ENCODE measurements at places on chromosomes 13 and 19.

- DNase-seq: no peak
Measured at GRCh38 chr19:7393939-7394730, 45.4 kb downstream of the ARHGEF18 start.

GRCh38 chr19:38537071-38537936, 80.4 kb downstream of the MAP4K1 start:
- DNase-seq: no peak

GRCh38 chr19:9586764-9587163, 2.5 kb upstream of the ZNF121 start:
- no peak for DNase-seq

DNA sequence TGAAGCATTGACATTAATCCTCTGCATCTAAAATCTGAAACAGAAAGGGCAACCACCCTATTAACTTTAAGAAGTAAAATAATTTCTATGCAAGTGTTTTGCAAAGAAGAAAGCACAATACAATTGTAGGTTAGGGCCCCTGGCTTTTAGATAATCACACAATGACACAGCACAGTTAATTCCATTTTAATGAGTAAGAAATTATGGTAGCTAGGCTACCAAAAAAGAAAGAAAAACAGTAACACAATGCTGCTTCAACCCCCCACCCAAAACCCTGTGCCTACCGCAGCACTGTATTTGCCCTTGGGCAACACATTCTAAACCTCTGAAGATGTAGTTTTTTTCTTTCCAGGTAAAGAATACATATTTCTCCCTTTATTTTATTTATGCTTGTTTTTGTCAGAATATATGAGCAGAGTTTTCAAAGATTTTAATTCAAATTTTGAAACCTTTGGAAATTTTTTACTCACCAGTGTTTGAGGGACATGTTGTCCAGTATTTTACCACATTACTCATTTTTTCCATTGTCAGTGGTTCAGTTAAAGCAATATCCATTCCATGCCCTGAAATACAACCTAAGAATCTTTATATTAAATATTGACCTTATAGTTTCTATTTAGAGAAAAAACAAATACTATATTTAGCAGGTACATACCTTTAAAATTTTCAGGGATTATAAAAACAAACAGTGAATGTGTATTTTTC, 21.1 kb downstream of the SOHLH2 start:
- no peak for DNase-seq

DNA sequence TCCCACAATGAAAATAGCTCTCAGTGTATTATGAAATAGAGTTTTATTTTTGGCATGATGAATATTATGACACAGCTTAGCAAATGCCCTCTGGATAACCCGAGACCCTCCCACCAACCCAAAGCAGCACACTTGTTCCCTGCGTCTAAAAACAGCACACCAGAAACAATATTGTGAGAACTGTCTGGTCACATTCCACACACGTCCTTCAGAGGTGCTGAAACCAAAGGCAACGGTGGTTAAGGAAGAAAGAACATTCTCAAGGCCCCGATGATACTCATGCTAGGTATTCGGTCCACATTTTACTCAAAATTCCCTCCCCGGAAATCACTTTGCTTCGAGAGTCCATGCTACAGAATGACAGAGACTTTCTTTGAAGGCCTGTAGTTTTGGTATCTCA, 156.7 kb downstream of the SLC7A1 start:
- DNase-seq: no peak

- no peak for DNase-seq
Measured at GRCh38 chr13:29847501-29847983, 2.9 kb downstream of the UBL3 start.

- no peak for DNase-seq
Measured at GRCh38 chr13:24624801-24625231, 55.4 kb upstream of the ATP12A start.

- DNase-seq: no peak
Measured at GRCh38 chr19:48248081-48248833, 7.5 kb downstream of the CARD8 start.

GRCh38 chr13:52446265-52446664, 4.2 kb downstream of the VPS36 start:
- no peak for DNase-seq

- DNase-seq: no peak
Measured at GRCh38 chr13:24202215-24202614, 41.7 kb downstream of the SPATA13 start.

- DNase-seq: no peak
Measured at GRCh38 chr19:35519291-35519690, 5.8 kb upstream of the DMKN start.

GRCh38 chr19:3190921-3191805, 5.4 kb downstream of the NCLN start:
- no peak for DNase-seq

DNA sequence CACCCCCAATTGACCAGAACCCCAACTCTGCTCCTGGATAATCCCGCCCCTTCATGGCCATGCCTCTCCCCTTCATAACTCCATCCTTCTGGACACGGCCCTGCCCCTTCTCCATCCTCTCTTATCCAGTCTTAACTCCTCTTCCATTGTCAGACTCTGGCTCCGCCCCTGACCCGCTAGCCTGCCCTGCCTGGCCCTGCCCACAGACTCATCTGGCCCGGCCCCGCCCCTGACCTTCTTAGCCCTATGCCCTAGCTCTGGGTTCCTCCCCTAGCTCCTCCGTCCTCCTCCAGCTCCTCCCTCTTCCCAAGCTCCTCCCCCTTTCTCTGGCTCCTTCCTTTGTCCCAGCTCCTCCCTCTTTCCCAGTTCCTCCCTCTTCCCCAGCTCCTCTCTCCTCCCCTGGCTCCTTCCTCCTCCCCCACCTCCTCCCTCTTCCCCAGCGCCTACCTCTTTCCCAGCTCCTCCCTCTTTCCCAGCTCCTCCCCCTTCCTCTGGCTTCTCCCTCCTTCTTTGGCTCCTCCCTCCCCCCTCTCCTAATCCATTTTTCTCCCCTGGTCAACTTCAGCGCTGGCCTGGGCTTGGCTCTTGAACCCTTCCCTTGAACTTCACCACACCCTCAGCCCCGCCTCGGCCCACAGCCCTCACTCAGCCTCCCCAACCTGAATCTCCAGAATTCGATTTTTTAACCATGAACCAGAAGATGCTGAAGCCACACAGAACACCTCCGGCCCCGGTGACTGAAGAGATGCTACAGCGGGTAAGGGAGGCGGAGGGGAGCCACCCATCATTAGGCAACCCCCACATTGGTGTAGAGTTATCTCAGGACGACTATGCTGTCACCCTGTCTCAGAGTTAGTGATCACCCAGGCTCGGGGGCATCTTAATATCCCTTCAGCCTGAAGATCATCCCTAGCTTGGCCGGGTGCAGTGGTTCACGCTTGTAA, 9.2 kb upstream of the ZNF358 start:
- DNase-seq: no peak

DNA sequence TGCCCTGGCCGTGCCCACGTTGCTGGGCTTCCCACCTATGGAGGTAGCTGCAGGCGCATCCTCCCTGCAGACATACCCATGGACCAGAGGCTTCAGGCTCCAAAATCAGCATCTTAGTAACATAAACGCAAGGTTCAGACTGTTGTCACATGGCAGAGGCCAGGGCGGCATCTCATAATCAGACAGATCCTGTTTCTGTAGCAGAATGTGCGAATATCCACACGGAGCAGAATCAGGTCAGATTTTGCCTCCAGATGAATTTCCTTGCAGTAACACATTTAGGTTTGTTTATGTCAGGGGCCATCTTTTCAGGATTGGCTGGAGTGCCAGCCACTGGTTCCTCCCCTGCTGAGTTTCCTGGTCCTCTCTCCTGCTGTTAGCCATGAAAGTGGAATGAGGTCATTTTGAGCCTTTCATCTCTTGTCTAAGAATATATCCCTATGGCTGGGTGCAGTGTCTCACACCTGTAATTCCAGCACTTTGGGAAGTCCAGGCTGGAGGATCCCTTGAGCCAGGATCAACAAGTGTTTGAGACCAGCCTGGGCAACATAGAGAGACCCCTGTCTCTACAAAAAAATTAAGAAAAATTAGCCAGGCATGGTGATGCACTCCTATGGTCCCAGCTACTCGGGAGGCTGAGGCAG, 20.5 kb downstream of the SMARCA4 start:
- no peak for DNase-seq

GRCh38 chr13:73767191-73767741, 366.9 kb downstream of the KLF12 start:
- DNase-seq: no peak

GRCh38 chr13:56349866-56350265, 790.9 kb upstream of the PRR20A start:
- DNase-seq: no peak

- DNase-seq: no peak
Measured at GRCh38 chr19:28744943-28745342, 468.0 kb downstream of the UQCRFS1 start.

GRCh38 chr19:48433337-48433736, 12.4 kb upstream of the GRWD1 start:
- no peak for DNase-seq

DNA sequence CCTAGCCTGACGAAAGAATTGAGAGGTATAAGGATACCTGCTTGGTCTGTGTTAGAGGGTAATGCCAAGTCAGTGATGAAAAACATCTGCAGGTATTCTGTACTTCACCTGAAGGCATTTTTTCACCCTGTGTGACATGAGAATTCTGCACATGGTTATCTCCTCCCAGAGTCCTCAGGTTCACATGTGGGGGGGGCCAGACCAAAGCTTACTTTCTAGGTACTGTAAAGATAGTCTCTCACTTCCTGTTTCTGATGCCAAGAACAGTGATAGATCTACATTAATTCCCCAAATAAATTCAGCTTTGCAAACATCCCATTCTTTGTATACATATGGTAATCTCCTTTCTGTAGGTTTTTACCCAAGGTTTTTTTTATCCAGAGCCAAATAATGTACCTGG, 53.4 kb downstream of the GPC6 start:
- no peak for DNase-seq

DNA sequence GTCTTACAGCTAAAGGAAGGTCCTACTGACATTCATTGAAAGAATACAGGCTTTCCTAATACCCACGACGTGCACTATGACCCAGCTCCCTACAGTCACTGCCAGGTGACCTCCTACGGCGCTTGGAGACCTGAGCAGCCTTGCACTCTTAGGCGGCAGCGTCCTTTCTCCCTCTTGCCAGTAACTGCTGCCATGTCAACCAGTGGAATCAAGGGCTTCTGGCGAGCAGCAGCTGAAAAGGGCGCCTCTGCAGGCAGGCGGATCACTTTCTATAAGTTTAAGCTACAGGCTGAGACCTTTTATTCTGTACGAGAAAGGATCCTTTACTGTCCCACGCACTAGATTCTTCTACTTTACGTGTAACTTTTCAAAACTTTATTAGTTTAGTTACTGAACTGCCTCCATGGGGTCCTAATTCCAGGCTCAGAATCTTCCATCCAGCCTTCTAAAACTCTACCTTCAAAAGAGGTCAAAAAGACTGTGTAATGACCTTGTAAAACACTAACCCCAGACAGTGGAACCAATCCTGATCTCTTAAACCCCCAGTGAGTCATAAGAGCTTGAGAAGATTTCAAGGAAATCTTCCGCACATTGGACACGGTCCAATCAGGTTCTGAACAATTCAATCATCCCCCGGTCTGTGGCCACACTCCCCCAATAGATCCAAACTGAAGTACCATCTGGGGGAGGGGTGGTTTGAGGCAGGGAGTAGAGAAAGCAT, 1.9 kb downstream of the KCTD12 start:
- DNase-seq: no peak

DNA sequence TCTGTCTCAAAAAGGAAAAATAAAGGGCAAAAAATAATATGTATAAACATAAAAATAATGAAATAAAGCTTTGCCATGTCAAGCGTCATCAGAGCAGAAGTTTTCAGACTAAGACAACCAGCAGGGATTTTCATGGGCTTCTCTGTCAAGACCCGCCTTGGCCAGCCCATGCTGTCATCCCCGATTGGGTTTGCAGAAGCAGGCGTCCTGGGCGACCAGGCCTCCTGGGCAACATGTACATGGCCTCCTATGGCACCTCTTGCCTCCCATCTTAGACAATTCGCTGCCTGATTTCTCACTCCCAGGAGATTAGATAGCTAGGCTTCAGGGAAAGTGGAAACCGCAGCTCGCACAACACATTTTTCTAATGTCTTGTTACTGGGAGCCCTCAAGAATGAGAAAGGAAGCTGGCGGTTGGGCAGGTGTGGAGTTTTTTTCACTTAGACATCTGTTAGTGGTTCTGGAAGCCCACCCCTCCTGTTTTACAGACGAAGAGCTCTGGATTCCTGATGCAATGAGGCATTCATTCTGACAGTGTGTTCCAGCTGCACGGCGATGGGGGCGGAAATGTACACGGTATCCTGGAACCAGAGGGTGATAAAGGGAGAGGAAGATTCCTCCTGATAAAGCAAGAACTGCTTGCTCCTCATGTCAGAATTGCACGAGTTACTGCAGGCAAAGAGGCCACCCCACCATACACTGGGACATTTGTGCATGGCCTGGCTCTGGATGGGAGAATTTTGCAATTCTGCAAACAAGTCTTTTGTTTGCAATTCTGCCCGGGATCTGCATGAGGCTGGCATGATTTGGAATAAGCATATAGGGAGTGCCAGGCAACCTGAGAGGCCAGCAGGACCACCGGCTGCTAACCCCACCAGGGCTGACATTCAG, 47.4 kb upstream of the KATNAL1 start:
- no peak for DNase-seq

GRCh38 chr13:104616990-104617389, 1550.8 kb upstream of the SLC10A2 start:
- DNase-seq: no peak

GRCh38 chr19:29031216-29031615, 181.7 kb downstream of the UQCRFS1 start:
- DNase-seq: no peak

DNA sequence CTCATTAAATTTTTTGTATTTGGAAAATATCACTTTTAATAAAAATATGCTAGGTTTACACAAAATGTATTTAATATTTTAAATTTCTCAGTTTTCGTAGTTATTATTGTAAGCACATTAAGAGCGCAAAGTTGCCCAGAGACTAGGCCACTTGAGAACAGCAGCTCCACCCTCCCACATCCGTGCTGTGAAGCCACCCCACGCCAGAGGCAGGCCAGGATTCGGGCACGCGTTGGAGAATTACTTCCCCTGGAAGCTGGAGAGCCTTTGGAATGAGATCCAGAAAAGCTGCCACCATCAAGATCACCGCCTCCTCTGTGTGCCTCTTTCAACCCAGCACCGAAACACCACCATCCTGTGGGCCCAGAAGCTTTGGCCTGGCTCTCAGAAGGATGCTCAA, 41.0 kb upstream of the SPACA7 start:
- no peak for DNase-seq

- no peak for DNase-seq
Measured at GRCh38 chr13:76094645-76095044, 458.5 kb downstream of the LMO7 start.

DNA sequence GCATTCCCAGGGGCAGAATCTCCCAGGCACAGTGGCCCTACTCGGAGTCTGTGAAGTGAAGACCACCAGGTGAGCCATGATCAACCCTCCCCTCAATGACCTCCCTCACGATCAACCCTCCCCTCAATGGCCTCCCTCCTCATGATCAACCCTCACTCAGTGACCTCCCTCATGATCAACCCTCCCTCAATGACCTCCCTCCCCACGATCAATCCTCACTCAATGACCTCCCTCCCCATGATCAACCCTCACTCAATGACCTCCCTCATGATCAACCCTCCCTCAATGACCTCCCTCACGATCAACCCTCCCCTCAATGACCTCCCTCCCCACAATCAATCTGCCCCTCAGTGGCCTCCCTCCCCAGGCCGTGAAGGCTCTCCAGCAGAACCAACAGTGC, 32.1 kb downstream of the SBNO2 start:
- no peak for DNase-seq

- DNase-seq: no peak
Measured at GRCh38 chr19:6769006-6769619, 1.9 kb upstream of the SH2D3A start.

- DNase-seq: no peak
Measured at GRCh38 chr19:57872450-57872849, 16.4 kb downstream of the ZNF814 start.

All from substantia nigra (tissue), 51 donors.